ENCODE measurements at places on chromosomes 5 and 9. TPM values are rescaled to one million over a fixed set of nuclear protein-coding genes. Genes with fewer than 3 reads are reported as not detected.

NTNG2 gene
- 1.3 TPM for total RNA-seq

TMEM8B gene
- 2.3 TPM for total RNA-seq

SMIM32 gene
- not detected for total RNA-seq

CARTPT gene
- not detected for total RNA-seq

AK8 gene
- 0.88 TPM for total RNA-seq

SNCAIP gene
- 2.6 TPM for total RNA-seq

ZNF454 gene
- total RNA-seq: 1.2 TPM

SCGB3A2 gene
- total RNA-seq: not detected

CER1 gene
- not detected for total RNA-seq

MSX2 gene
- total RNA-seq: 3.7 TPM

EMB gene
- 3.2 TPM for total RNA-seq

LIX1 gene
- not detected for total RNA-seq

MEIKIN gene
- total RNA-seq: not detected

Measured in epithelial cell of alveolus of lung (primary cell).